Activated CD8-positive, alpha-beta memory T cell treated with anti-CD3 and anti-CD28 coated beads, Interleukin-2, amount 50 U/mL, for 4 hours (primary cell): ENCODE measurements at places on chromosomes 3 and 15.

- DNase-seq = no peak
These were observed 24.6 kb downstream of the CHCHD6 start for GRCh38 chr3:126728680-126729079.

DNA sequence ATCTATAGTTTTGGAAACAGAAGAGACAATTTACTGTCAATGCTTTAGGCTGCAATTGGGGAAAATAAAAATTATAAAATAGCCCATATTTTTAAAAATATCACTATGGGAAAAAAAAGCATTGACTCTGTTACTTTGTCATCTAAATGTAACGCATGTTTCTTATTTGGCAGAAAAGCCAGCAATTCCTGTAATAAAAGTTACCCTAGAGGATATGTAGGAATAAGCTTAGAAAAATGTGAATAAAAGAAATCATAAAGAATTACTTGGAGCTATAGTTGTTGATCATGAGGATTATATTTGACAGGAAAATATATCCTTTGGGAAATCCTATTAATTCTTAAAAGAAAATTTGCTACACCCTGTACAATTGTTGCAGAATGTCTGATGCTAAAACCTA, 515.4 kb upstream of the IL12A start:
- no peak for DNase-seq

GRCh38 chr3:123147754-123148535, 53.8 kb upstream of the SEC22A start:
- no peak for DNase-seq

DNA sequence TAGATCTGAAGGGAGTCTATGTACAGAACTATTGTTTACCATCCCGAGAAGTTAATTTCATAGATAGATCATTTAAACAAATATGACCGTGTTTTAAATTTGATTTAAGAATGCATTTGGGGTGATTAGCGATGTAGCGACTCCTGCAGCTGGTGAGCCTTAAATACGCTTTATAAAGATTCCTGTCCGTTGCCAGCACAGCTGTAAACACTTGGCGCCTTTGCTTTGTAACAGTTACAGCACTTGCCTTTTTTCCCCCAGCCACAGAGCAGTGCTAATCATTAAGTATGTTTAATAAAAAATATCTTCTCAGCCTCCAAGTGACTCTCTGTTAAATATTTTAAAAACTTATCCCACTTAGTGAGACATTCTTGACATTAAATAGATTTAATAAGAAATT, 333.8 kb downstream of the FEZF2 start:
- DNase-seq = no peak

GRCh38 chr15:40192942-40193341, 32.1 kb downstream of the BUB1B start:
- no peak for DNase-seq

DNA sequence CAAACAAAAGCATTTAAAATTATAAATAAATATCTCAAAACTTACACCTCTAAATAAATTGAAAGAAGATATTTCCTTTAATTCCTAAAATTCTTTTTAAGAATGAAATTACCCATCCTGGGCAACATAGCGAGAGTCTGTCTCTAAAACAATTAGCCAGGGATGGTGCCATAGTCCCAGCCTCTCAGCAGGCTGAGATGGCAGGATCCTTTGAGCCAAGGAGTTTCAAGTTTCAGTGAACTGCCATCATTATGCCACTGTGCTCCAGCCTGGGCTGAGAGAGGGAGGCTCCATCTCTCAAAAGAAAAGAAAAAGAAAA, 25.4 kb downstream of the AADAC start:
- no peak for DNase-seq

GRCh38 chr3:70775257-70775656, 462.8 kb upstream of the MDFIC2 start:
- no peak for DNase-seq

DNA sequence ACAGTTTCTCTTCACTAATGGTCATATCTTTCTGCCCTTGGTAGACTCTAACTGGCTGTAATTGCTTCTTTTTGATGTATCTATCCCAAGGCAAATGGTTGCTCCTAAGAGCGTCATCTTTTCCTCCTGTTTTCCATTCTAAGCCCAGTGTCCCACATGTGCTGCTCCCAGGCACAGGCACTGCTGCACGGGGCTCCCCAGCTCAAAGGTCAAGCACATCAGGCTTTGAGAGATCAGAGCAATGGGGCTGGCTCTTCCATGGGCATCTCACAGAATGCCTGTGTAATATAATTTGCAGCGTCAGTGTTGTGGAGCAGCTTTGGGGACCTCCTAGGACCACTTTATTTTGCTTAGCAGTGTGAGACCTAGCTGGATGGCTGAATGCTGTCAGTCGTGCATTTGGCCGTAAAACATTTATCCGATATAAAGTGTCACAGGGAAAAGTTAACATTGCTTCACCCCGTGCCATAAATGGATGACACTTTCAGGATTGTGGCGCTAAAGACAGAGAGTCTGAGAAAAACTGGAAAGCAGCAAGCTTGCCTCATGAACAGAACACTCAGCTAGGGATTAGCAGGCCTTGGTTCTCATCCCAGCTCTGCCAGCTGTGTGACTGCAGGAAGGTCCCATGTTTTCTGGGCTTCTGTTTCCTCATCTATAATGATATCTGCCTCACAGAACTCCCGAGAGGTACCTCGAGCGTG, 277.5 kb upstream of the TBL1XR1 start:
- DNase-seq = no peak

DNA sequence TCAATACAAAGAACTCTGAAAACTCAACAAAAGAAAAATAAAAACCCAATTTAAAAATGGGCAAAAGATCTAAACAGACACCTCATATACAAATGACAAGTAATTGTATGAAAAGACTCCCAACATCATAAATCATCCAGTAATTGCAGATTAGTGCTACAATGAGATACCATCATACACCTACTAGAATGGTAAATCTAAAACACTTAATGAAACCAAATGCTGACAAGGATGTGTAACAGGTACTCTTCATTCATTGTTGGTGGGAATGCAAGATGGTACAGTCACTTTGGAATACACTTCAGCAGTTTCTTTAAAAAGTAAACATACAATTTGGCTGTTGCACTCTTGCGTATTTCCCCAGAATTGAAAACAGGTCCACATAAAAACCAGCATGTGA, 68.4 kb downstream of the LHFPL4 start:
- no peak for DNase-seq

GRCh38 chr3:127894481-127894880, 20.6 kb upstream of the KBTBD12 start:
- no peak for DNase-seq

- no peak for DNase-seq
These were observed 96.5 kb upstream of the PRR23E start for GRCh38 chr3:127096256-127097071.

GRCh38 chr3:181565416-181565815, 146.3 kb upstream of the SOX2 start:
- DNase-seq = no peak
